ENCODE measurements at places on chromosomes 1 and 21.

GRCh38 chr1:61404597-61405376, 320.2 kb downstream of the TM2D1 start:
- no peak for DNase-seq

- no peak for DNase-seq
Observed at GRCh38 chr1:105210747-105211146, 1461.0 kb downstream of the AMY1C start.

- DNase-seq, result no peak
Observed at GRCh38 chr1:13550663-13551062, 33.0 kb upstream of the PDPN start.

DNA sequence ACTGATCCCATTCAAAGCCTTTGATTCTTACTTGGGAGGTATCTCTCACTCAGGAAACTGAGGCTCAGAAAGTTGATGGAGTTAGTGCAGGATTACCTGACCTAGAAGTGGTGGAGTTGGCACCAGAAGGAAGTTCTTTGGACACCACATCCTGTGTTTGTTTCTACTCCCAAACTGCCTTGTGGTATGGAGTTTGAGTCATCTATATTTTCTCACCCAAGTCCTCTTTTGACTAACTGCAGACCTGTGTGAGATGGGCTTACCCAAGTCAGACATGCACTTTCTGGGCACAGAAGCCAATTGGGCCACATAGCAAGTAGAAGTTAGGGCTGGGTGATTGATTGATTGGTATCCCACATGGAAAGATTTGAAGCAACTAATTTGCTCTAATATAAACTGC, 36.1 kb downstream of the FGGY start:
- peak; percentile 14 for DNase-seq

DNA sequence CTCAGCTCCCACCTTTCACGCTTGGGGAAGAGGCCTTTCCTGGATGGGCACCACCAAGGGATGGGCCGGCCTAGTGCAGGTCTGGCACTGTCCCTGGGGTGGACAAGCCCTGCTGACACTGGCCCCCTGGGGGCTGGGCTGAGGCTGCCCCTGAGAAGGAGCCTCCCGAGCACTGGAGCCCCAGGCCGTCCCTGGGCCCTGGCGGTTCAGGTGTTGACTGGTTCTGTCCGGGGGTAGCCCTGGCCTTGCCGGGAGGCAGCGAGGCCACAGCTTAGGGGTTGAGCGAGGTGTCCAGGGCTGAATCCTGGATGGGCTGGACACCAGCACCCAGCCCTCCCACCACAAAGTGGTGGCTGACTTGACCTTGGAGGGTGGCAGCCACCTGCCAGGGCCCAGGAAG, 49.7 kb upstream of the ACTRT2 start:
- DNase-seq, result no peak

DNA sequence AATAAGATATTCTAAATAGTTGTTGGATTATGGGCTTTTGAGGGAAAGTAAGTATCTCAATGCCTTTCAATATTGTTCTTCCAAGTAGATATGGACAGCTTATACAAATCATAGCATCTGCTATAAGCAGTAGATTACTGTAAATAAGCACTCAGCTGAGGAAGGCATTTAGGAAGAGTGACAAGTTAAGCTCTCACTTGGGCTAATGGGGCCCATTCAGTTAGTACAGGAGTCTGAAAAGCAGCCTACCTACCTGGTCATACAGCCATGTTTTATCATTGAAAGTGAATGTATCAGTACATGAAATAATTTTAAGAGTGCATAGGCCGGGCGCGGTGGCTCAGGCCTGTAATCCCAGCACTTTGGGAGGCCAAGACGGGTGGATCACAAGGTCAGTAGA, 73.1 kb downstream of the APP start:
- no peak for DNase-seq

- DNase-seq, result no peak
Observed at GRCh38 chr1:204268101-204268500, 54.3 kb upstream of the GOLT1A start.

DNA sequence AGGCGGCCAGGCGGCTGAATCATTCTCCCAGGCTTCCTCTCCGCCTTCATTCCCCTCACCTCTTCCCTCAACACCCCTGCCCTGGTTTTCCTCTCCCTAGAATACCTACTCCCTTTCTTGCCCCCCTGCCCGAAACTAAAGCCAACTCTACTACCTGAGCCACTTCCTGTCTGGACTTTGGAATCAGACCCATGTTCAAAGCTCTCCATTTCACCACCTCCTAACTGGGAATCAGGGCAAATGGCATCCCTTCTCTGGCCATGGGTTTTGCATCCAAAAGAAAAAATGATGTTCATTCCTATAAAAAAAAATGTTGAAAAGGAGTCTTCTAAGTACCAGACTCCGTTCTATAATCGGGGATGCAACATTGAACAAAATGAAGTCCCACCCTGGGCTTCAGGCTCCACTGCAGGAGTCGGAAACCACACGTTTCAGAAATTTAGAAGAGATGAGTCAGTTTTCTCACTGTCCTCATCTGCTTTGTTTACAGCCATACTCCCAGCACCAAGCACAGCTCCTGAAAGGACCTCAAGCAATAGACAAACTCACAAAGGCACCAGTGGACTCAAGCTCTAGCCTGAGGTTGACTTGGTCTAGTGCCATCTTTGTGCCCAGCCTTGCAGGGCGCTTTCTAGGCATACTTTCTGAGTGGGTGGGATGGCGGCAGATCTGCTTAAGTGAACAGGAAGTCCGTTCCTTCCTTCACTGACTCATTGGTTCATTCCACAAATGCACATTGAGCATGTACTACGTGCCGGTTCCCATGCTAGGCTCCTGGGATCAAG, 176.2 kb downstream of the IGSF21 start:
- DNase-seq, result no peak

GRCh38 chr21:42665026-42665425, 11.6 kb downstream of the PDE9A start:
- DNase-seq, result no peak

DNA sequence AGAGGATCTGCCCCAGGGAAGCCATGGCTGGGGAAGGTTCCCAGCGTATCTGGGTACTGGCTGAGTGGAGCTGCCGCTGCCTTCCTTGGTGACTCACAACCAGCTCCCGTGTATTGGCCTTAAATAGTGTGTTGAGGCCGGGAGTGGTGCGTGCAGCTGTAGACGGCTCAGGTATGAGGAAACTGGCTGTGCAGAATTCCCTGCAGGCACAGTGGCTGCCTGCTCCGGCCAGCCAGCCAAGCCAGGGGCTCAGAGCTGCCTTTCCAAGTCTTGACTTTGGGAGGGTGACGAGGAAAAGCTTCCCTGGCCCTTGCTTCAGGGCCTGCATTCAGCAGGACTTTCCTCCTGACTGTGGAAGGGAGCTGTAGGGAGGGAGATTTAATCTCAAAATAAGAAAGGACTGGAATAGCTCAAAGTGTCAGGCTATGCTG, at the start of gene VTCN1:
Gene VTCN1, minus strand, starts transcription at position 97 of the 431 bp plus-strand sequence. Its CDS starts 72 bp downstream, at position 25.
- no peak for DNase-seq

DNA sequence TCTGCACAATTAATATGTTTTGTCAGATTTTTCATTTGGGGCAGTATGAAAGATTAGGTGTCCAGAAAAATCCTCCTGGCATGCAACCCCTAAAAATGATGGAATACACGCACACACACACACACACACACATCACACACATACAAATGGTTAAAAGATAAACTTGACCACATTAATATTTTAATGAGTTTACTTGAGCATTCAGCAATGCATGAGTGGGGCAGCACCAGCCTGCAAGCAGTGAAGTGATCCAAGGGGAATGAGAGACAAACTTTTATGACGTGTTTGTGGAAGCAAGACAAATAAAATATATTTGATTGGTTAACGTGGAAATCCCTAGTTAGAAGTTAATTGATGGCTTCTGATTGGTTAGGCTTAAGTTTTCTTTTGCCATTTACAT, 29.1 kb upstream of the SOAT1 start:
- DNase-seq, result no peak

GRCh38 chr1:47031059-47031458, 7.6 kb downstream of the CYP4X1 start:
- no peak for DNase-seq

DNA sequence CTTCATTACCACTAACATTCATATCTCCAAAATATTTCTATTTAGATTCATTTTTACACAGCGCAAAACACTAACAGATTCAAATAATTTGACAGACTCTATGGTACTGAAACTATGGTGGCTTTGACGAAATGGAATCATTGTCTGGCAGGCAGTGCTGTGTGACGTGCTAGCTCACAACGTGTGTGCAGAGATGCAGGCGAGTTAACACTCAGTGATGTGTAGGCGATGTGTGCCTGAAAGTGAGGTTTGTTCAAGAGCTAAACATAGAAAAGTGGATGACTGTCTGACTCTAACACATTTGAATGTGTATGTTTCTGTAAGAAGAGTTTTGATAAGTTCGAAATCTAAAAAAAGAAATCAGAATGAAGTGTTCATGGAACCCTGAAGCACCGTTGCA, 97.7 kb downstream of the RYR2 start:
- DNase-seq, result no peak

DNA sequence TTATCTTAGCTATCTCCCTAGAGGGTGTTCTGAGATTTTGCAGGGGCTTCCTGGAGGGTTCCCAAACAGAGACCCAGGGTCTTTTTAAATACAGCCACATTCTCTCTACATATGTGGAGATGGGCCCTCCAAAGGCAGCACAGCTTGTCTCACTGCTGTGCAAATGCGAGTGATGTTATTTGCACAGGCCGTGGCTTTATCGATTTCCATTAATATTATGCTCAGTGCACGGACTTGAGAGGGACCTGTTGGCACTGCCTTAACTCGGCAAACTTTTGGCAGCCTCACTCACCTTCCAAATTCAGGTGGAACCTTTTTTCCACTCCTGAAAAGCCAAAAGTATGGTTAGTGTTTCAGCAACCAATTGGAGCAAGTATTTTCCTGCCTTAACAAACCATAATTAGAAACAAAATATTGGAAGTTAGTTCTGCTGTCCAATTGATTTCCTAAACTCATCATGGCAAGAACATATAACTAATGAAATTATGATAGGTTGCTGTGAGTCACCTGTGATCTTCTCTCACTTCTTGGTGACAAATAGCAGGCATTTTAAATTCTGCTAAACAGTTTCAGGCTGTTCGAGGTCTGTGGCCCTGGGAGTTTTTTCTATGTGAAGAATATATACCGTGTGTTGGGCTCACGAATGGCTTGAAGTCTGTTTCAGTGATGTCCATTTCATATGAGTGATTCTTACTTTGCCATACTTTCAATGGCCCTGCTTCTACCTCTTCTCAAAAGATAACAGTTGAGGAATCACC, 10.9 kb downstream of the LHX9 start:
- DNase-seq, result no peak

- DNase-seq, result no peak
Observed at GRCh38 chr1:25487628-25488027, 55.8 kb upstream of the LDLRAP1 start.

GRCh38 chr21:39882839-39883195, 15.6 kb downstream of the PCP4 start:
- no peak for DNase-seq

DNA sequence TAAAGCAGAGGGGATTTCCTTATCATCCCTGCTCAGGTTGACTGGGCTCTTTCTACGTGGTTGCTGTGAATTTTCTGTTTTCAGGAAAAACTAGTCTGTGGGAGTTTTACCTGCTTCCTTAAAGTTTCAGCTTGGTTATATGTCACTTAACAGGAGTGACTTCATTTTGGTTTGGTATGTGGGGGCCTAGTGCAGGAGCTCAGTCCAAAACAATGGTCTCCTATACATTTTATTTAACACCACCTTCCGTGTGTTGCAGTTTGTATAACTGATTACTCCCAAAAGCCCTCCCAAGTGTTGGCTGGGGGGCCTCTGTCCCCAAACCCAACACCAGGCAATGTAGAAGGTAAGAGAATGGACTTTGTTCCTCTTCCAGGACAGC, 5.3 kb downstream of the IL23R start:
- DNase-seq, result no peak

DNA sequence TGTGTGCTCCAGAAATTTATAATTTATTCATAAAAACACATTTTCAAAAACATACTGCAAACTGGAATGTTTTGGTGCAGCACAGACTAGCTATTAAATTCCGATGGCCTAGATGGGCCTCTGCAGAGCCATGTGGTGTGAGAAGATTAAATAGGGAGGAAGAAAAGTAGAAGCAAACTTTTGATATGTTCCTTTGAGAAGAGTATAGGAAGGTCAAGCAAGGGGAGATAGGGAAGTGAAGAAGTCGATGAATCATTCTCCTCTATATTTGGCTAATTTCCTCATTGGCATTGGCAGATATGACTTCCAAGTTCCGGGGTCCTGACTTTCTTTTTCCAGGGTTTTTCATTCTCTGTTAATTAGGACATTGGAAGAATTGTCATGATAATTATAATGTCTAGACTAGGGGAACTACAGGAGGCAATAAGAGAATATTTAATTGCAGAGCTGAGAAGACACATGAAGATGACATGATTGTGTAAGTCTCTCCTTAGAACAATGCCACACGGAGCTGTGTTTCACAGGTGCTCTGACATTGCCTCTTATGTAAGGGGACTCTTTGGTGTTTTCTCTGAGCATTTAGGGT, 19.3 kb upstream of the ZNF326 start:
- peak; percentile 51 for DNase-seq

DNA sequence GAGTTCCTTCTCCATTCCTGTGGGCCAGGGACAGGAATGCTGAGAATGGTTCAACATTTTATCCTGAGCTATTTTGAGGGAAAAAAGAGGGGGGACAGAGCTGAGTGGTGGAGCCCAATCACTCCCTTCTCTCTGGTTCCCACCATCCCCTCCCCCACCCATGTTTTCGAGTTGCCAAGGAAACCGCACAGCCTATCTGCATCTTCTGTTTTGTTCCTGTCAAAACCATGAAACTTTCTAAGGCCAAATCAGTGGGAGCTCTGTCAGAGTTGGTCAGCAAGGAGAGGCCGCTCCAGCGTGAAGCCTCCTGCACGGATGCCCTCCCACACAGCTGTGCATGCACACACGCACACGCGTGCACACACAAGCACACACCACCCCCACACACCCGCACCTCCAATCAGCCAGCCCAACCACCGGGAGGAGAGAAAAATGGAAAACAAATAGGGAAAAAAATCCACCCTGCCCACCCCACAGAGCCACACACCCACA, 54.5 kb upstream of the ATP2B4 start:
- peak; percentile 12 for DNase-seq

DNA sequence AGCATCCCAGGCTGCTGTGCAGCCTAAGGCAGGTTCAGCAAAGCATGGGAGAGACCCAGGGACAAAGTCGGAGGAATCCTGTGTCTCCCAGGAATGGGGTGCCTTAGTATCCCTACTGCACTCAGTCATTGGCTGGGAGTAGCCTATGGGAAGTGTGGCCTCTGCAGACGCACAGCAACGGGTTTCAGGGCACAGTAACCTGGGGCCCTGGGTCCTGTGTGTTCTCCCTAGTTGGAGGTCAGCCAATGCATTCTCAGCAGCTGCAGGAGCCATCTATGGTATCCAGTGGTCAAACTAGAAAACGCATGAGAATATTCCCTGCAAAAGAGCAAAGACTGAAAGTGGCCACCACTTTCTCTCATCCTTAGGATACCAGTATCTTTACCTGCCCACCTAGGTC, 13.7 kb upstream of the C1orf21 start:
- DNase-seq, result no peak

- no peak for DNase-seq
Observed at GRCh38 chr1:5966543-5967205, 25.6 kb downstream of the NPHP4 start.

- peak; percentile 62 for DNase-seq
Observed at GRCh38 chr1:150560011-150560438, 10.8 kb downstream of the ADAMTSL4 start.
